ENCODE measurements at places on chromosomes 2 and 18. TPM values are rescaled to one million over a fixed set of nuclear protein-coding genes. Genes with fewer than 3 reads are reported as not detected.

DNA sequence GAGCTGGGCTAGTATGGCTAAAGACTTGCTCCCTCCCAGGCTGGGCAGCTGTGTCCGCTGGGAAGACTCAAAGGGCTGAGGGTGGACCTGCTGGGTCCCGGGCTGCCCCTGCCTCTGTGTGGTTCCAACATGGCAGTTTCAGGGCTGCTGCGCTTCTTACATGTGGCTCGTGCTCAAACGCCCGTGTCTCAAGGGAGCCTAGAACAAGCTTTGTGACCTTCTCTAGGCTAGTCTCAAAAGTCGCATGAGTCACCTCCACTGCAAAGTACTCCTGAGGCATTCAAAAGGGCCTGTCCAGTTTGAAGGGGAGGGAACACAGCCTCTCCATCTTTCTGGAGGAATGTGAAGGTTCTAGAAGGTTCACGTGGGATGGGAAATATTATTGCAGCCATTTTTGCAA lies 44.7 kb upstream of the RAB31 start:
- DNase-seq: peak; percentile 50

GRCh38 chr2:118878531-118879149 lies 31.2 kb upstream of the EN1 start:
- no peak for DNase-seq

- DNase-seq: no peak
Observed at GRCh38 chr18:27921904-27922751, 254.8 kb downstream of the CDH2 start.

DNA sequence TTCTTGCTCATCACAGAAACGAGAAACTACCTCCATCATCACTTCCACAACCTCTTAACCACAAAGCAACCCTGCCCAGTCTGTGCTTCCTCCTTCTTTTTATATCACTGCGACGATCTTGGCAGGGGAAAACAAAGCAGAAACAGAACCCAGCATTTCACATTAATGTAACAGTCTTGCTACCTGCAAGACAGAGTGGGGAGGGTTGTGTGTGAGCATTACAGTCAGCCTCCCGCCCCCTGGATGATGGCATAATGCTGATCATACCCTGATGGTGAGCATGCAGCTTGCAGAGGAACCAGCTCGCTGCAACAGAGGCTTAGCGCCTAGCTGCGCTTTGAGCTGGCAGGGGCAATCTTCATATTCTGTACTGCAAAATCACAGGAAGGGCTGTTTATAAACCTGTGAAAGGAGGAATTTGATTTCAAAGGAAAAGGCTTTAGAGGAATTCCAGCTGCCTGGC lies 376.1 kb downstream of the IRS1 start:
- DNase-seq: peak; percentile 58

GRCh38 chr2:63692002-63692606 lies 103.3 kb downstream of the MDH1 start:
- no peak for DNase-seq

DNA sequence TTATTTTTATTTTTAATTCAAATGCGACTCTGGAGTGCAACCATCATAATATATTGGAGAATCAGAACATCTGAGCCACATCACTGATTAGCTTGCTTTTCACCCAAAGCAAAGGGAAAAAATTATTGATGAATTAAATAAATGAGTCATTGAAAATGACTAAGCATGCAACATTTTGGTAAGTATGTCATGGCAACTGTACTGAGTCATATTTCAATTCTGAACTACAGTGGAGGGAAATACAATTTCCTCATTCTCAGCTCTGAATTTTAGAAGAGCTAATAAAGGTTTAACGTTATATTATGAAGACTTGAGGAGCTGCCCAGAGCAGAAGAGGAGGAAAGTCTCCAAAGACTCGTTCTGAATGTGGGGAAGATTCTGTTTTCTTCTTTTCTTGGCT lies 89.6 kb upstream of the CCDC68 start:
- no peak for DNase-seq

DNA sequence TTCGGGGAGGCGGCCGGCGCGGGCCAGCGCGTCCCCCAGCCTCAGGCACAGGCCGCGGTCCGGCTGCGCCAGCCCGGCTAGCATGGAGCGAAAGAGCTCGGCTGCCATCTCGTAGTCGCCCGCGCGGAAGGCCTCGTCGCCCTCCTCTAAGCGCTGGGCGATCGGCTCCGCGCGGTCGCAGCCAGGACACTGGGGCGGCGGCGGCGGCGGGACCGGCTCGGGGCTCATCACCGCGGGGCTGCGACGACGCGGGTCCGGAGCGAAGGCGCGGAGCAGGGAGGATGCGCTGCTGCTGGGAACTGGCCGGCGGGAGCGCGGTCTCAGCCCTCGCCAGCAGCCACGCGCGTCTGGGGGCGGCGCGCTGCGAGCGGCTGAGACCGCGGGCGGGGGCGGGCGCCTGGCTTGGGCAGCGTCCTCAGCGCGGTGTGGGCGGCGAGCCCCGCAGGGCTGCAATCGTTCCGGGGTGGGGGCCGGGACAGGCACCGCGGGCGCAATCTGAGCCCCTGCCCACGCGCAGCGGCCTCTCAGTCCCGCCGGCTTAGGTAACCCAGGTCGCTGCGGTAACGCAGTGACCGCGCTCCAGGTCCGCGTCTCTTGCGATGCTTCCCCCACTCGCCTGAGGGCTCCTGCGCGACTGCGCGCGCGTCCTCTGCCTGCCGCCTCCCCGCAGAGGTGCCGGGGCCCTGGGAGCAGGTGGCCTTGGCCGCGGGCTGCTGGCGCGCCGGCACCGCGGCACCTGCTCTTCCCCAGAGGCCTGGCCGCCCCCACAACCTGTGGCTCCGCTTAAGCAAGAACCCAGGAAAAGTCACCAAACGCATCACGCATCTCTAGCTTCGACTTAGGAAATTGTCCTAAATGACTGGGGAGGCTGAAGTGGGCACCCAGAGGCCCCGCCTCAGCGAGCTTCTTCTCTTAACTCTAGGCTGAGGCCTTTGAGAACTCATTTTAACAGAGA lies at the start of gene LONRF2:
Gene LONRF2, minus strand, starts transcription at position 636 of the 955 bp plus-strand sequence. Its CDS starts 408 bp downstream, at position 228.
- DNase-seq: peak; percentile 67

- no peak for DNase-seq
Observed at GRCh38 chr2:86293612-86294011, 43.8 kb downstream of the REEP1 start.

DNA sequence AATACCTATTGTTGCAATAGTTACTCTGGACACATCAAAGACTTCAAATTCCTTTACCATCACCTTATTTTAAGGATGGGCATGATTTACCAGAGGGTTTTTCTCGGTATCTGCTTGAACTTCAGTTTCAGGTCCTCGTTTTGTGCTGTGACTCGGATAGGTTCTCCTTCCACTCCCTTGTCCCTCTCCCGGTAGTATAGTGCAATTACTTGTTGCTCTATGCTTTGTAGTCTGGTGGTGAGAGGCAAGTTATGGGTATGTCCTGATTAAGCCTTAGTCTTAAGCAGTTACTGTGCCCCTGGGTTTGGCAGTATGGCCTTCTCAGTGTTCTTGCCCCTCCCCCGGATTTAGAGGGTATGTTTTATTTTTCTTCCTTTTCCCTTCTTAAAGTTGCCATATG lies 96.6 kb downstream of the RHBDD1 start:
- no peak for DNase-seq

DNA sequence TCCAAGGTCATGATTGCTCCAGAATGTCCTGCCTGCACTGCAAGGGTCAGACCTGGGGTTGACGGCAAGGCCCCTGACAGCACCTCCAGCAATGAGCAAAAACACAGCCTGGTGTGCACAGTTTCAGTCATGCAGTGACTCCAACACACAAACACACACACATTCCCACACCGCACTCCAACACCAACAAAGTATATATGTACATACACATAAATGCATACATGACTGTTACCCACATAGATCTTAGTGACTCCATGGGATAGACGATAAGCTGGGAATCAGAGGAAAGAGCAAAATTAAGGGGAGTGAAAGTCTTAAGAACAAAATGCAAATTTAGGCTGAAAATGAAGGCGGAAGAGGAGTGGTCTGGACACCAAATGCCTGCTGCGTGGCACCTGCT lies 112.7 kb upstream of the TEKT4 start:
- DNase-seq: no peak

- no peak for DNase-seq
Observed at GRCh38 chr2:175080479-175080878, 75.3 kb upstream of the CHN1 start.

GRCh38 chr2:127081826-127082633 lies 24.9 kb downstream of the BIN1 start:
- no peak for DNase-seq

GRCh38 chr2:201597397-201597796 lies 45.9 kb downstream of the TMEM237 start:
- no peak for DNase-seq

DNA sequence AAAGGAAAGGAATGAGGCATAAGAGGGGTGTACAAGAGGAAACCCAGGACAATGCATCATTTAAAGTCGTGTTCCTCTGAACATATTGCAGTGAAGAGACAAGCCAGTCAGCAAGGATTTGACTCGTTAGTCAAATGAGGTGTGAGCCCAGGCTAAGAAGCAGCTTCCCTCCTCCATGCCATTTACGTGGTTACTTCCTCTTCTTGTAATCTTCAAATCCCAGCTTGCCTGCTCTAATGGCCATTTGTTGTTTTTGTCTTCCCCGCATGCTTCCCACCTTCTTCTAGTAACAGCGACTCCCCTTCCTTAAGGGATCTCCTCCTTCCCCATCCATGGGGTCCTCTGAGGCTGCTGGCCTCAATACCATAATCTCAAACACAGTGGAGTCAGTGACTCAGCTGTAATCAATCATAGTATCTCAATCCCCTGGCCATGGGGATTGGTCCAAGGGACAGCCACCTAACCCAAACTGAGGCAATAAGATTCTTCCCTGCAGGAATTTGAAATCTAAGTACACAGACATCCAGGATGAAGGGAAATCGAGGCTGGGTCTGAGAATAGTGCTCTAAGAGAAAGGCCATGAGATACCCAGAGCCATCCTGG lies 37.6 kb downstream of the SLC14A1 start:
- DNase-seq: no peak

- DNase-seq: no peak
Observed at GRCh38 chr18:63378919-63379638, 12.1 kb upstream of the KDSR start.

GRCh38 chr2:113083296-113083695 lies 15.5 kb downstream of the IL1F10 start:
- DNase-seq: no peak

DNA sequence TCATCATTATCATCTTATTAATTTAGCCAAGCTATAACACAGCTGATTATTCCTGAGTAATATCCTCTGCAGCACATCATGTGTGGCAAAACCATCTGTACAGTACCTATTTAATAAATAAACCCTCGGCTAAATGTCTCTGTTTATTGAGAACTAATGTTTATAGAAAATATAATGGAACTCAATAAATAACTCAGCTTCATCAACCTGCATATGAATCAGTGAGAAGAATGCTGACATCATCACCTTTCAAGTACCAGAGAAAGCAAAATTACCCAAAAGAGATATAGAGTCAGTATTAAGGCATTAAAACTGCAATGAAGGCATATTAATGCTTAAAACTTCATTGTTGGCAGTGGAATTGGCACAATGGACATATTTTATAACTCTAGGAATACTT lies 558.3 kb downstream of the PLCL1 start:
- DNase-seq: no peak

GRCh38 chr18:50722311-50722710 lies 97.5 kb downstream of the MRO start:
- no peak for DNase-seq

GRCh38 chr2:223725494-223725893 lies 111.9 kb downstream of the AP1S3 start:
- no peak for DNase-seq

DNA sequence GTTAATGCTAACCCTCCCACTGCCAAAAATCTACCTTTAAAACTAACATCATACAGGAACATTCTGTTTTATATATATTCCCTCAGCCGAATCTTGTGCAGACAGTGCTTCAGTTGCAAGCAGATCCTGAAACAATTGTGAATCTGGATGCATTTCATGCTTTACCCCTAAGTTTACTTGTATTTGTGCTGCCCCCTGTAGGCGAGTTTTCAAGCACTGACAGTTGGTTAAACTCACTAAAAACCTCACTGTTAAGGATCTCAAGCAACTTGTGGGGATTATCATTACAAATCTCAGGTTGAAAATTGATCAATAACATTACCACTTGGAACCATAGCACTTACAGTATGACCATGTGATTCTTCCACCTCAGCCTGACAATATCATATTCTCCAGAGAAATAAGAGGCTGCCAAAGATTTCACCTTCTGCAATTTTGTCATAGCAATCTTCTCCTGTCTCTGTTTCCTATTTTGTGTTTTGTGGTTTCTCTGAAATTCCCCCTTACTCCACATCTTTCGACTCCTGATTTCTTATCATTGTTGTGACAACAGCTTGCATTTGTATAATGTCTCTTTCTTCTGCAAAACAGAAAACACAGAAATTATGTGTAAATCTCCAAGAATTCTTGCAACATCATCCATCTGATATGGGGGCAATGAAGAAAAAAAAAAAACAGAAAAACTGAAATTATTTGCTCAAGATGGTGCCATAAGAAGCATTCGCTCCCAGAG lies 354.6 kb upstream of the SETBP1 start:
- no peak for DNase-seq

DNA sequence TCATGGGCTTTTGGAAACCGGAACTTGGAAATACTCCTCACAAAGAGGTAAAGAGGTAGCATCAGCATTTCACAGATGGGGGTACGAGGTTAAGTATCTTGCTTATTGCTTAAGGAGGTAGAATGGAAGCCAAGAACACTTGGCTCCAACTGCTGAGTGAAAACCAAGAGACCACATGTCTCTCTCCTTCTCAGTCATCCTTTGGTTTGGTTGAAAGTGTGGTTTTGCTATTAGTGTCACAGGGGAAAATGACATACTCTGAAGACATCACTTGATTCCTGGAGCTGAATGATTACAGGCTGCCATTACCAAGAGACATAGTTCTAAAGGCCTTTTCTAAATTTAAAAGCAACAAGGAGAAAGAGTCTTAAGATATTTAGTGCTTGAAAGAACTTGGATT lies 41.5 kb downstream of the ANTXR1 start:
- no peak for DNase-seq

- no peak for DNase-seq
Observed at GRCh38 chr2:393711-394696, 106.1 kb upstream of the ALKAL2 start.

GRCh38 chr2:215899141-215900074 lies 113.9 kb downstream of the MREG start:
- no peak for DNase-seq

GRCh38 chr2:74682501-74682900 lies 28.5 kb downstream of the SEMA4F start:
- no peak for DNase-seq

- DNase-seq: no peak
Observed at GRCh38 chr18:58975296-58975695, 110.6 kb downstream of the ZNF532 start.

Gene ZDBF2
- total RNA-seq: 8.1 TPM

Gene UXS1
- 60.0 TPM for total RNA-seq

Gene ALPG
- 0.53 TPM for total RNA-seq

Gene CLHC1
- 15.2 TPM for total RNA-seq

Gene THAP4
- total RNA-seq: 39.8 TPM

Gene CDH7
- total RNA-seq: not detected

Gene MYO1B
- total RNA-seq: 123 TPM

Gene HOXD10
- total RNA-seq: not detected

Gene RTN4
- total RNA-seq: 317 TPM

Gene ALLC
- total RNA-seq: not detected

Gene SPATA3
- not detected for total RNA-seq

Gene GPR155
- 6.2 TPM for total RNA-seq

Gene FBXO36
- total RNA-seq: 3.3 TPM

Gene CTNNA2
- not detected for total RNA-seq

Gene ECEL1
- 1.0 TPM for total RNA-seq

Gene LRP1B
- total RNA-seq: 0.09 TPM

Gene SAP130
- 20.1 TPM for total RNA-seq

Gene KCNG2
- 0.50 TPM for total RNA-seq

Gene SCN1A
- total RNA-seq: 19.1 TPM

Gene TCF7L1
- 17.1 TPM for total RNA-seq

Gene ANKRD53
- total RNA-seq: 1.1 TPM

Gene IL1RL1
- 69.6 TPM for total RNA-seq

Gene XDH
- total RNA-seq: 0.27 TPM

Measured in lower lobe of right lung (tissue), 2 donors.